Activated CD8-positive, alpha-beta T cell treated with anti-CD3 and anti-CD28 coated beads for 36 hours (primary cell): ENCODE measurements at places on chromosomes 7 and 10. TPM values are rescaled to one million over a fixed set of nuclear protein-coding genes. Genes with fewer than 3 reads are reported as not detected.

DNA sequence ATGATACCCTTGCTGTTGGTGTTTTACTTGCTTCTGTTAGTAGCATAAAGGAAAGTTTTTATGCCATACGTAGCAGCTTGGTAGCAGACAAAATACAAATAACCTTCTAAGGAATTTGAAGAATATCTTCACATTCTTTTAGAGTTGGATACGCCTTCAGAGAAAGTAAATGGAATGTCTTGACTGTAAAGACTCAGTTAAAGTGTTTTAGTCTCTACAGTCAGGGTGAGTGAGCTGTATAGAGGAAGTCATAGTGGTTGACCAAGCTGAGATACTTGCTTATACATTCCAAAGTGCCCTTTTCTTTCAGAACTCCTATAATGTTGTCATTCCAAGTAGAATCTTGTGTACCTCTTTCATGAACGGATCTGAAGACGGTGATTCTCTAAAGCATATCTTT, 37.7 kb downstream of the RABGEF1 start:
- no peaks in the 10 kb centered on the region for H3K27me3 ChIP-seq
- peaks cover 41% of the 10 kb centered on the region for H3K36me3 ChIP-seq
- peaks cover 17% of the 10 kb centered on the region for H3K4me1 ChIP-seq
- H3K27ac ChIP-seq, result no peak overlapping the region

- no peak overlapping the region for H3K27ac ChIP-seq
- no peaks in the 10 kb centered on the region for H3K27me3 ChIP-seq
- no peak for DNase-seq
- H3K4me1 ChIP-seq, result no peaks in the 10 kb centered on the region
- H3K36me3 ChIP-seq, result no peaks in the 10 kb centered on the region
These were observed 39.6 kb upstream of the ANK3 start for GRCh38 chr10:60429084-60429849.

GRCh38 chr7:120658516-120658915, 199.4 kb downstream of the TSPAN12 start:
- no peaks in the 10 kb centered on the region for H3K27me3 ChIP-seq
- H3K4me1 ChIP-seq, result no peaks in the 10 kb centered on the region
- no peak for DNase-seq
- no peak overlapping the region for H3K4me3 ChIP-seq
- no peak overlapping the region for H3K27ac ChIP-seq

- H3K4me3 ChIP-seq, result no peak overlapping the region
- H3K36me3 ChIP-seq, result no peaks in the 10 kb centered on the region
- peak; percentile 46 for DNase-seq
- H3K27ac ChIP-seq, result no peak overlapping the region
- peaks cover 5% of the 10 kb centered on the region for H3K27me3 ChIP-seq
These were observed 258.6 kb downstream of the PAXIP1 start for GRCh38 chr7:154744256-154744860.

DNA sequence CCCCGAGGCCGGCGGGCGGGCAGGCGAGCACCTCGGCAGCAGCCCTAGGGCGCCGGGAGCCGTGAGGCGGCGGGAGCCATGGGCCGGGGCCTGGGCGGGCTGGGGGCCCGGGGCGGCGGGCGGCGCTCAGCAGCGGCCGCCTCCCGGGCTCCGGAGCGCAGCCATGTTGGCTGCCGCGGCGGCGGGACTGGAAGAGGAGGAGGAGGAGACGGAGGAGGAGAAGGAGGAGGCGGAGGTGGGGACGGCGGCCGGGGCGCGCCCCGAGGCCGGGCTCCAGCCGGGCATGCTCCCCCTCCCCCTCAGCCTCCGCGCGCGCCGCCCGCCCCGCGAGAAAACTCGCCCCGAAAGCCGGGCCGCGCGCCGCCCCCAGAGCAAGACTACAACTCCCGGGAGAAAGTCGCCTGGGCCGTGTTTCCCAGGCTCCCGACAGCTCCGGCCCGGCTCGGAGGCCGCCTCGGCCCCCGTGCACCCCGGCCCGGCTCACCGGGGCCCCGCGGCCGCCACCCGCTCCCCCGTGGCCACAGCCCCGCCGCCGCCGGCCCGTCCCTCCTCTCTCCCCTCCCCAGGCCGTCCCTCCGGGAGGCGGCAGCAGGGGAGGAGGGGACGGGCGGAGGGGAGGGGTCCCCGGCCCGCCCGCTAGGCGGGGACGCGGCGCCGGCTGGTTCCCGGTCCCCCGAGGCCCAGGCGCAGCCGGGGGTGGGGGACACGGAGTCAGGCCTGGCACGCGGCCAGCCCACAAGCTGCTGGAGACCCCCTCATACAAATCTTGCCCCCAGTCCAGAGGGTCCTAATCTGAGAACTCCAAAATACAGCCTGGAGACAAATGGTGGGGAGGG, at the start of gene DLG5:
DLG5 (minus strand) TSS at position 190 of the 836 bp plus-strand sequence. CDS start 235 bp downstream, outside the sequence.
- H3K4me3 ChIP-seq, result peak within 1 kb of the TSS; percentile 66
- DNase-seq, result peak; percentile 12
- H3K27me3 ChIP-seq, result peaks cover 36% of the 10 kb centered on the region
- H3K4me1 ChIP-seq, result peaks cover 12% of the 10 kb centered on the region
- peak within 1 kb of the TSS; percentile 9 for H3K27ac ChIP-seq

GRCh38 chr10:43926875-43927406, 278.3 kb upstream of the ZNF32 start:
- no peaks in the 10 kb centered on the region for H3K4me1 ChIP-seq
- no peak overlapping the region for H3K27ac ChIP-seq
- H3K36me3 ChIP-seq, result no peaks in the 10 kb centered on the region
- peaks cover 3% of the 10 kb centered on the region for H3K27me3 ChIP-seq
- no peak for DNase-seq
- no peak overlapping the region for H3K4me3 ChIP-seq

- no peaks in the 10 kb centered on the region for H3K27me3 ChIP-seq
- H3K27ac ChIP-seq, result no peak overlapping the region
- no peaks in the 10 kb centered on the region for H3K4me1 ChIP-seq
- H3K4me3 ChIP-seq, result no peak overlapping the region
- DNase-seq, result no peak
These were observed 12.7 kb downstream of the RPP30 start for GRCh38 chr10:90884431-90884830.

- no peaks in the 10 kb centered on the region for H3K36me3 ChIP-seq
- peak overlapping the region; percentile 43 for H3K27ac ChIP-seq
- peaks cover 53% of the 10 kb centered on the region for H3K4me1 ChIP-seq
- H3K27me3 ChIP-seq, result no peaks in the 10 kb centered on the region
- no peak for DNase-seq
These were observed 167.4 kb downstream of the PTPN20 start for GRCh38 chr10:47078393-47079203.

DNA sequence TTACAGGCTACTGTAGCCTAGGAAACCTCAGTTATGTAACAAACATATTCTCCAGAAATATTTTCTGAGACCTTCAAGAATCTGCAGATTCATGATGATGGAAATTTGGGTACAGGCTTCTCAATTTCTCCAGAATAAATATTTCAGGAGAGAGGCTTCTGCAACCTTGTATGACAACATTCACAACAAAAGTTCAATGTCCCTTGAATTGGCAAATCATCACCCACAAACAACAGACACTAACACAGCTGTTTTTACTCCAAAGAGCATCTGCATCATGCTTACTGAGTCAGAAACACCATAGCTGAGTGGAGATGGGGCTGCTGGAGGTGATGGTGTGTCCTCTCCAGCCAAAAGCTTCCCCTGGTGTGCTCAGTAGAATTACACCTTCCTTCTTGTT, 9.3 kb upstream of the COBL start:
- peaks cover 3% of the 10 kb centered on the region for H3K27me3 ChIP-seq
- DNase-seq, result no peak

DNA sequence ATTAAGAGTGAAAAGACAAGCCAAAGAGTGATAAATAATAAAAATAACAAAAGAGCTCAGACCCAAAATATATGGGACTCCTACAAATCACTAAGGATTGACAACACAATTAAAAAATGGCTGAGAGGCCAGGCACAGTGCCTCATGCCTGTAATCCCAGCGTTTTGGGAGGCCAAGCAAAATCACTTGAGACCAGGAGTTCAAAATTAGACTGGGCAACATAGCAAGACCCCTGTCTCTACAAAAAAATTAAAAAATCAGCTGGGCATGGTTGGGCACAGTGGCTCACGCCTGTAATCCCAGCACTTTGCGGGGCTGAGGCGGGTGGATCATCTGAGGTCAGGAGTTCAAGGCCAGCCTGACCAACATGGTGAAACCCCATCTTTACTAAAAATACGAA, 137.3 kb downstream of the IDE start:
- no peaks in the 10 kb centered on the region for H3K4me1 ChIP-seq
- H3K4me3 ChIP-seq, result no peak overlapping the region
- H3K27me3 ChIP-seq, result no peaks in the 10 kb centered on the region
- H3K27ac ChIP-seq, result no peak overlapping the region
- DNase-seq, result no peak

- H3K27ac ChIP-seq, result no peak overlapping the region
- peak; percentile 3 for DNase-seq
These were observed 62.0 kb upstream of the AKR1E2 start for GRCh38 chr10:4763960-4764428.

DNA sequence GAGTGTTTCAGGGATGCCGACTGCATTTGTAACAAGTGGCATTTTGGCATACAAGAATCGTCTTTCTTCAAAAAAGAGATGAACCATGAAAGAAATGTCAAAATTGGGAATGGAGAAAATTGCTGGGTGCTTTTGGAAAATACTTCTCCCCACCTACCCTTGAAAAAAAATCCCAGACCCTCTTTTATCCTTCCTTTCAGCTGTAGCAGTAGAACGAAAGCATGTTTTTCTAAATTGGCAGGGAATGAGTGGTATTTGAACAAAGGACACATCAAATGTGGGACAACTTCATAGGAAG, 187.5 kb downstream of the NRP1 start:
- H3K36me3 ChIP-seq, result peaks cover 5% of the 10 kb centered on the region
- H3K27ac ChIP-seq, result no peak overlapping the region
- H3K27me3 ChIP-seq, result no peaks in the 10 kb centered on the region
- DNase-seq, result no peak
- H3K4me1 ChIP-seq, result peaks cover 39% of the 10 kb centered on the region

DNA sequence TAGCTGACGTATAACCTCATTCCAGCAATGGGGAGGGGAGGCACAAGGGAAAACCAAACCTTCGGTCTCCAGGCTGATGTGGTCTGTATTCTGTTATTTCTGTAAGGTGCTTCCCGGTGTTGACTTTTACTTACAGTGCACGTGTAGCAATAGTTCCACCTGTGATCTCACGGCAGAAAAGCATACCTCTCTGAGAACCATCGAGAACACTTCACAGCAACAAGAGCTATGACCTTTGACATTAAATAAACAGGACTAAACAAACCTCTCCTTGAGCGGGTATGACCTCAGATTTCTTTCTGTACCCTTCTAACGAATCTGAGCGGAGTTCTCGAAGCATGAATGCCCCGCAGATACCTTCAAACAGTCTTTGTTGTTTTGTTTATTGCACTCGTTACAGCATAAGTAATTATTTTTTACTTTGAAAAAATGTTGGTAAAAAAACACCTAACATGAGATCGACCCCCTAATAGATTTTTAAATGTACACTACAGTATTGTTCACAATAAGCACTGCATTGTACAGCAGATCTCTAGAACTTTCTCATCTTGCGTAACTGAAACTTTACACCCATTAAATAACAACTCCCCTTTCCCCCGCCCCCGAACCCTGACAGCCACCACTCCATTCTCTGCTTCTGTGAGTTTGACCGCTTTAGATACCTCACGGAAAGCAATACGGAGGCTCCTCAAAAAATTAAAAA, 282.3 kb downstream of the GATA3 start:
- H3K36me3 ChIP-seq, result no peaks in the 10 kb centered on the region
- H3K27me3 ChIP-seq, result no peaks in the 10 kb centered on the region
- no peak overlapping the region for H3K4me3 ChIP-seq
- peaks cover 17% of the 10 kb centered on the region for H3K4me1 ChIP-seq
- H3K27ac ChIP-seq, result no peak overlapping the region

DNA sequence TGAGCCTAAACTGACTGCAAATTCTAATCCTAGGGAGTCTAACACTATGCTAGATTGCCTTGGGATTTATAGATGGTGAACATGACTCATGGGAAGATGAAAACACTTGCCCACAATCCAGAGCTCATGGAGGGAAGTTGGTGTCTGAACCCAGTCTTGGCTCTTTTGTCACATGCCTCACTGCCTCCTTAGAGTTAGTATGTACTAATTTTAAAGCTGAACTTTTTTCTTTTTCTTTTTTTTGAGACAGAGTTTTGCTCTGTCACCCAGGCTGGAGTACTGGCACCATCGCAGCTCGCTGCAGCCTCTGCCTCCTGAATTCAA, 14.4 kb downstream of the MRPL32 start:
- no peaks in the 10 kb centered on the region for H3K27me3 ChIP-seq
- no peak overlapping the region for H3K4me3 ChIP-seq
- no peak for DNase-seq

Gene VIPR2
- total RNA-seq, result not detected

Gene LGI1
- not detected for total RNA-seq

Gene PSD
- 10.4 TPM for total RNA-seq

Gene AOC1
- not detected for total RNA-seq
